Dorsolateral prefrontal cortex (tissue), 122 donors: ENCODE measurements at places on chromosomes 6 and 20. TPM values are rescaled to one million over a fixed set of nuclear protein-coding genes. Genes with fewer than 3 reads are reported as not detected.

Gene FLOT1
- 251 TPM for total RNA-seq

Gene FNDC1
- total RNA-seq: not detected

Gene PDE7B
- total RNA-seq: 16.5 TPM

Gene CFB
- total RNA-seq: 12.0 TPM

Gene SNX21
- total RNA-seq: 33.2 TPM

Gene SAYSD1
- total RNA-seq: 15.3 TPM

Gene MOCS1
- 27.7 TPM for total RNA-seq

Gene KHDRBS2
- 41.1 TPM for total RNA-seq

Gene DPM1
- total RNA-seq: 19.4 TPM

Gene PRSS16
- total RNA-seq: 5.5 TPM

Gene KHDC1L
- not detected for total RNA-seq

Gene CLVS2
- 69.8 TPM for total RNA-seq

Gene ENPP4
- 24.6 TPM for total RNA-seq

Gene SAMD3
- 0.65 TPM for total RNA-seq
